ENCODE measurements at places on chromosomes 1 and 21.

DNA sequence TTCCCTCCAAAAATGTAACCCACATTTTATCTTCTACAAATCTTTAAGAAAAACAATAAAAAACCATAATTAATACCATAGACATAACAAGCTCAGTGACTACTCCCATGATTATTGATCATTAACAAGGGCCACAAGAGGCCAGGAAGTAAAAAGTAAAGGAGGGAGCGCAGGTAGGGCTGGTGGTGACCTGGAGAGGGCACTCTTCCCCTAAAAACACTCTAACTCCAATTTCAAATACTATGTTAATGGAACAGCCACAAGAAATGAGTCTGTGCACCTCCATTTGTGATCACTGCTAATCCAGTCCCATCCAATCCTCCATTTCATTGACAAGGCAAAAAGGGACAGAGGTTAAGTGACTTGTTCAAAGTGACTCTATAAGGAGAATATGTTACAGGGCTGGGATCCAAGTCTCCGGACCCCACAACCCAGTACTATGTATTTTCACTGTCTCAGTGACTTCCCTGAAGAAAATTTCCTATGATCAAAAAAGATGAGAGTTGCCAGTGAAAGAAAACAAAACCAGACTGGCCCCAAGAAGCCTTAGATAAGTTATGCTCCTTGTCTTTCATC is 41.2 kb upstream of the CFAP298 start:
- DNase-seq, result no peak

- no peak for DNase-seq
These were observed 19.7 kb upstream of the AK2 start for GRCh38 chr1:33056426-33056825.

GRCh38 chr1:24881034-24881433 is 49.0 kb downstream of the RUNX3 start:
- no peak for DNase-seq

GRCh38 chr1:2529784-2530512 is at the start of gene HES5:
Gene HES5 (minus strand): TSS chr1:2530263. CDS start chr1:2530164, 99 bp downstream.
- no peak for DNase-seq

DNA sequence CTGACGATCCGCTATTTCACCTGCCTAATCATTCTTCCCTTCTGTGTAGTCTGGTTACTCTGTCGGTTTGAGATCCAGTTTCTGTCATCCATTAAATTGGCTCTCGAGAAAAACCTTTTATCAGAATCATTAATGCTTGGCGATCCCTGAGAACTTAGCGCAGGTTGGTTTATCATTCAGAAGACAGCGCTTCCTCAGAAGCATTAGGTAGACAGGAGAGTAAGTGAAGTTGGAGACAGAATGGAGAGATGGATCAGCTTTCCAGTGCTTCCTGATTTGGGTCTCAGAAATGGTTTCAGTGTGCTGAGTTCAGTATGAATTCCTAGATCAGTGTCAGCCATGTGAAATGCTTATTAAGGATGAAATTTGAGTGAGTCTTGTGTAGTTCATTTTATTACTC is 1.3 kb downstream of the USP1 start:
- DNase-seq, result no peak

DNA sequence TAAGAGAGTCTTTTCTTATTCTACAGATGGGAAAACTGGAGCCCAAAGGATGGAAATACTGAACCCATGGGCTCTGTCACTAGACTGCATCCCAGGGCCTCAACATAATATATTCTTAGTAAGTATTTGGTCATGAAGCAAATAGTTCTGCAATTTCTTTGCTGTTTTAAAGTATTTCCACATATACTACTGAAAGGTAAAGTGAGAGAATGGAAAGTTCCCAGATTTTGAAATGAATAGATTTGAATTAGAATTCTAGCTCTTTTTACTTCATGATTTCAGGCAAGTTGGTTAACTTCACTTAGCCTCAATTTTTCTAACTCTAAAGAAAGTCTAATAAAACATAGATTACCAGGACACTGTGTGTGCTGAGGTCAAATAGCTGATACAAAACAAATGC is 95.6 kb upstream of the FGGY start:
- no peak for DNase-seq

- DNase-seq, result no peak
These were observed 23.2 kb downstream of the C1orf94 start for GRCh38 chr1:34199927-34200326.

DNA sequence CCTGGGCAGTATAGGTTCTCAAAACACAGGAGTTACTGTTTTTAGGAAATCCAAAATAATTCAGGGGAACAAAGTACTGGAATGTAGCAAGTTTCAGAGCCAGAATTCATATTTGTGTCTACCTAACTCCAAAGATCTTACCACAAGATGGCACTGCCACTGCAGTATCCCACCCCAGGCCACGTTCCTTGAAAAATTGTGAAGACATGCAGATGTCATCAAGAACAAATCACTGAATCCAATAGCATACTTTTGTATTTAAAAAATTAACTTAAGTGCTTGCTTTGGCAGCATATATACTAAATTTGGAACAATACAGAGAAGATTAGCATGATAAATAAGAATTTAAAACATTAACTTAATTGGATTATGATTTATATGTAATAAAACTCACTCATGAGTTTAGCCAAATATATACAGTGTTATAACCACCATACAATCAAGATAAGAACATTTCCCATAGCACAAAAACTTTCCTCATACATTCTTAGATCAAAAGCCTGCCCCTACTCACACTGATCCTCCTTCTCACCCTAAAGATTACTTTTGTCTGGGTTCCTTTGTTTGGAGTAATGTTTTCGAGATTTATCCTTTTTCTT is 209.9 kb downstream of the FAF1 start:
- DNase-seq, result no peak

GRCh38 chr21:41289431-41289830 is 27.2 kb upstream of the FAM3B start:
- no peak for DNase-seq

GRCh38 chr1:90936061-90936460 is 85.8 kb downstream of the ZNF644 start:
- DNase-seq, result no peak

- no peak for DNase-seq
These were observed 230.5 kb upstream of the CAMK1G start for GRCh38 chr1:209353053-209353452.

GRCh38 chr1:156172696-156173470 is 19.5 kb downstream of the SEMA4A start:
- no peak for DNase-seq

DNA sequence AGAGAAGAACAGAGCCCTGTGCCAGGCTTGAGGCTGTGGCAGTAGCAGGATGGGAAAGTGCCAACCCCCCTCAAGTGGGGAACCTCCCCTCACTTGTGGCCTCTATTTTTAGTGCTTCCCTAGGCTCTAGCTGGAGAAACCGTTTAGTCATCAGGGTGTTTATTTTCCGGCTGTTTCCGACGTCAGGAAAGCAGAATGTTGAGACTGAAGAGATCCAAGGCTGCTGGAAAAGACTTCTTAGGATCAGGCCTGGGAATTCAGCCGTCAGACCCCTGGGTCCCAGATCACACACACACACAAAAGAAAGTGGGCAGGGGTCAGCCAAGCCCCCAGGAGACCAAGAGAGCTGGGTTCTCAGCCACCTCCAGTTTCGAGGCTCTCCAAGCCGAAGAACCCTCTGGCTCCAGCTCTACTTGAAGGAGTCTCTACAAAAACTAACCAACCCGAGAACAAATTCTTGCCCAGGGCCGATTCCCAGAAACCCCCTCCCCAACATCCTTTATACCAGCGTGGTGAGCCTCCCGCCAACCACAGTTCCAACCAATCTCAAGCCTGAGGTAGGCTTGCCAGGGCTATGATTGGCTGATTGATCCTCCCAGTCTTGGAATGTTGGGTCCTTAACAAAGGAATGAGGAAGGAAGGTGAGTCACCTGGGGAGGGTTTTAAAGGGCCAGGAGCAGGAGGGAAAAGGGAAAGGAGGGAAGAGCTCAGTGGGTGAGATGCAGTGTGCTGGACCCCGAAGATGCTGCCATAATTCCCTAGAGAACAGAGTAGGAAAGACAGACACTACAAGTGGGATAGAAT is 2.5 kb upstream of the MEF2D start:
- DNase-seq, result no peak

DNA sequence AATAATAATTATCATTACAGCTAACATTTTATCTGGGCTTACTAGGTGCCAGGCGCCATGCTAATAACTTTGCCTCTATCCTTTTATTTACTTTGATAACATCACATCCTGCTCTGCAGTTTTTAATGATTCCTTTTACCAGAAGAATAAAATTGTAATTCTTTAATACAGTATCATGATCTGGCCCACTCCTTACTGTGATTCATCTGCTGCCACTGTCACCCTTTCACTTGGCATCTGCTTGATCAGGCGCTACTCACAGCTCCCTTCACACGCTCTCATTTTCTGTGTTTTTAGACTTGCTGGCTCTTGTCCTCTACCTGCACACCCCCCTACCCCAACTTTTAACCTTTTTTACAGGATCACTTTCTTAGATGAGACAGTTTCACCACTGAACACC is 167.5 kb downstream of the NTMT2 start:
- no peak for DNase-seq

DNA sequence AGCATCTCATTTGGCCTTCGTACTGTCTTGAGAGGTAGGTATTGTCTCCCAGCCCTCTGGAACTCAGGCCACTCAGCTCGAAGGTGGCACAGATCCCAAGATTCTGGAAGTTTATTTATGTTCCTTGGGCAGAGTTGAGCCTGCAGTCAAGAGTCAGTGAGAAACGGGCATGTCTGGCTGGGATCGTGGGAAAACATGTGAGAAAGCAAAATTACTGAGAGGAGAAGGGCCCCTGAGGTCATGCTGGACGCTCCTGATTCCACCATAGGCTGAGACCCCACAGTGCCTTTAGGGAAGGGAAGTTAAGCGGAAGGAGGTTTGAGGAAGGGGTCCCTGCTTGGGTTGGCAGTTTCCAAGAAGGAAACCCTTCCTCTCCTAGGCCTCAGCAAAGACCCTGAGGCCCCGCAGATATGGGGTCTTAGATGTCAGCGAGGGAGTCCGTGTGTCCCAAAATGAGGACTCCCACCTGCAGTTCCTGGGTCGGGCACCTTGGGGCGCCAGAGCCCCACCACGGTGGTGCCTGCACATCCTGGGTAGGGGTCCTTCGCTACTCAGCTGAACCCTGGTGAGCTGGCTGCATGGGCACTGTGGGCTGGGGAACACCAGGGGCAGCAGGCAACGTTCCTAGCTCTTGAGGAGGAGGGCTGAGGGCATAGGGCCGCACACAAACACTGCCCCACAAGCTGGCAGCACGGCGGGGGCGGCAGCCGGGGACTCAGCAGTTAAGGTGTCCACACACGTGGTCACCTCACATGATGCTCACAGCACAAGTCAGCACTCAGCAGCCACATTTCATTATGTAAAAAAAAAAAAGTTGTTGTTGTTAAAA is 12.3 kb upstream of the SEMA4A start:
- DNase-seq, result no peak

- DNase-seq, result peak; percentile 64
These were observed 16.5 kb downstream of the STK40 start for GRCh38 chr1:36369061-36369861.

- no peak for DNase-seq
These were observed 12.0 kb upstream of the WNT3A start for GRCh38 chr1:227994632-227995300.

- DNase-seq, result no peak
These were observed 49.0 kb downstream of the LBR start for GRCh38 chr1:225378880-225379279.

DNA sequence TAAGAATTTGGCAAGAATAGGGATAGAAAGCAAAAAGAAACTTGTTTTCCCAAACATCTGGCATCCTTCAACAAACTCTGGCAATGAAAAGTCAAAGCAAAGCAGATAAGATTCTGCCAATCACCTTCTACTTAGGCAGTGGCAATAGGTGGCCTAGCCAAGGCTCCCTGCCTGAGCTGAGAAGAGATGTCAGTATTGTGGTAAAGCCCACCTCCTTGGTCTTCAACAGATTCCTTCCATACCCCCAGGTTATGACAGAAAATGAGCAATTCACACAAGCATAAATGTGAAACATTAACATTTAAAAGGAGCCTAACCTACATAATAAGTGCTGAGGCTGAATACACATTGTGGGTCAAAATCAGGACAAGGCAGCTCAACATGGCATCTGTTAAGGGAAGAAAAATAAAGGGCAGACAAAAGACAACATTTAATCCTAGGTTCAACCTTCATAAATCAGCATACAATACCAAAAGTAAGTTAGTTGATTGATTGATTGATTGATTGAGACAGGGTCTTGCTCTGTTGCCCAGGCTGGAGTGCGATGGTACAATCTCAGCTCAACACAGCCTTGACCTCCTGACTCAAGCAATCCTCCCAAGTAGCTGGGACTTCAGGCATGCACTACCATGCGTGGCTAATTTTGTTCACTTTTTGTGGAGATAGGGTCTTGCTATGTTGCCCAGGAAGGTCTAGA is 123.1 kb downstream of the AKT3 start:
- DNase-seq, result no peak

DNA sequence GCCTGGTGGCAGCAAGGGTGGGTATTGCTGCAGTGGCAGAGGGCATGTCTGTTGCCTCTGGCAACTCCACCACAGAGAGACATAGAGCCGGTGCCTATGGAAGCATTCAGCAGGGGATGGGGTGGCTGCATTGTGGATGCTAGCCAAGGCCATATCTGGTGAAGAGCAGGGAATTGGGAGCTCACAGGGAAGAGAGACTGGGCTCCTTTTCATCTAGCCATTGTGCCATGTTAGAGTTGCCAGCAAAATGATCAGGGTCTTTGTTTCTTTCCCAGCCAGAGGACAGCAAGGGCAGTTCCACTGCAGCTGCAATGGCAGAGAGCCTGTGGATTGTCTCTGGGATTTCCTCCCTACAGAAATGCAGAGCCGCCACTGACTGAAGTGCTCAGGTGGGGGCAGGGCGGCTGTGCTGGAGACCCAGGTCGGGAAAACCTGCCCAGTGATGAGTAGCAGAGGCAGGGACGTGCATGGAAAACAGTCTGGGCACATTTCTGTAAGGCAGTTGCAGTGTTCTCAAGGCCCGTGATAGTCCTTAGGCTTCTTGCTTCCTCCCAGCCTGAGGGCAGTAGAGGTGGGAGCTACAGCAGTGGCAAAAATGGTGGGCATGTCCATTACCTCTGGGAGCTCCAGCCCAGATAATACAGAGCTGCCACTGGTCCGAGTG is 40.2 kb upstream of the CYP4X1 start:
- DNase-seq, result no peak
